ENCODE measurements at places on chromosomes 6 and 20.

DNA sequence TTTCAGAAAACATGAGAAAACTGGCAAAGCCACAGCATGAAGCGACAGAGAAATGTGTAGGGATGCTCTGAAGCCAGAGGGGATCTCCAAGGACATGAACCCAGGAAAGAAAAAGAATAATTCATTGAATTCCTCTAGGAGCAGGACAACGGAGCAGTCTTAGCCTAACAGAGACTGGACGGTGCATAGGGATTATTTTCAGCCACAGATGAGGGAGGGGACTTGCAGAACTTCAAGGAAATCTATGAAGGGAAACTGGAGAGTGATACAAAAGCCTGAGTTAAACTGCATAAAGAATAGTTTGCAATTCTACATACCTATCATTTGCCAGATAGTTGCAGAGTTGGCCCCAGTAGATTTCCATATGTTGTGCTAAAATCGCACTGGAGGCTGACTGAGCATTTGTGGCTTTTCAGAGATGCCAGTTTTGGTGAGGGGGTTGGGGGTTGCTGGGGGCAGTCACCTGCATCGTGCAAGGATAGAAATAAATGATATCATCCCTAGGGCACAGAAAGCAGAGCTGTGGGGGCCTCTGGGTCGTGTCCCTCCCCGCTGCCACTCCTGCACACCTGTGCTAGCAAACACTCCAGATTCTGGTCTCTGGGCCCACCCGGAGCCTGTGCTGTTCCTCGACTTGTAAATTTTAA, 443.2 kb upstream of the JARID2 start:
- no peak for DNase-seq

DNA sequence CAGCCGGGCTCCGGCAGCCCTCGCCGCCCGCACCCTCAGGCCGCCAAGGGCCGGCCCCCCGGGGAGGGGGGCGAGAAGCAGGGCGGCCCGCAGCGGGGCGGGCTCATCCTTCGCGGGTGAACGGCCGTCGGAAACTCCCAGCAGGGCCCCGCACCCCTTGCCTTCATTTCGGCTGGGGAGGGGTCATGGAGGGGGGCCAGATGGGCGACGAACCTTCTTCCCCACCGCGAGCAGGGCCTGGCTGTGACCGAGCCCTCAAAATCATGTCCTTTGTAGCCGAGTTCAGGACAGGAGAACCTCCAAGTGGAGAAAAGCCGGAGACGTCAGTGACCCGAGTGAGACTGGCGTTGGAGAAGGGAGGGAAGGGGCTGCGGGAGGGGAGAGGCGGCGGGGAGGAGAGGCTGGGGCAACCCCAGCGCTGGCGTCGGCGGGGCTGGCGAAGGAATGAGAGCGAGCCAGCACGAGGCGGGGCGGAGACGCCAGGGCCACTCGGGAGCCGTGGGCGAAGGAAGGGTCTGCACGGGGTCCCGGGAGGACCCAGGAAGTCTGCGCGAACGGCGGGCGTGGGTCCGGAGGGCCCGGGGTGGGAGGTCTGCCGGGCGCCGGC, 571 bp upstream of the FOXC1 start:
- no peak for DNase-seq

DNA sequence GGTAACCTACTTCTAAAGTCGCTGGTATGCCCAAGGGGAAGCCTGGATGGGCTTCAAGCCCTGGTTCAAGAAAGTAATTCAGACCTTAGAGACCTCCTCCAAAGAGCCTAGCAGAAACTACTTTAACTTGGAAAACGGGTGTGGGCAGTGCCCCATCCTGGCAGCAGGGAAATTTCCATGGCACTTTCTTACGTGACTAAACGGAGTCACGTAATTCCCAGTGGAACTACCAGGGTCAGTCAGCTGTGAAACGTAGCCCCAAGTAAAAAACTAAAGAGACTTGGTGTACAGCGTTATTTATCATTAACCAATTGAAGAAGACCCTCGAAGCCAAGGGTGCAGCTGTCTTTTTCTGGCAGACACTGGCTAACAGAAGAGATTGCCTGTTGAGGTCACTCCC, 114.0 kb downstream of the RCAN2 start:
- no peak for DNase-seq

GRCh38 chr6:42179945-42180313, 6.8 kb downstream of the GUCA1A start:
- no peak for DNase-seq

DNA sequence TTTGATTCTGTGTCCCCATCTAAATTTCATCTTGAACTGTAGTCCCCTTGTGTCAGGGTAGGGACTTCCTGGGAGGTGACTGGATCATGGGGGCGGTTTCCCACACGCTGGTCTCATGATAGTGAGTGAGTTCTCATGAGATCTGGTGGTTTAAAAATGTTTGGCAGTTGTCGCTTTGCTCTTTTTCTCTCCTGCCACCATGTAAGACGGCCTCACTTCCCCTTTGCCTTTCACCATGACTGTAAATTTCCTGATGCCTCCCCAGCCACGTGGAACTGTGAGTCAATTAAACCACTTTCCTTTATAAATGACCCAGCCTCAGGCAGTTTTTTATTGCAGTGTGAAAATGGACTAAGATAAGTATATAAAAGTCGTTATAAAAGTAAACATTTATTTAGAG, 80.5 kb upstream of the SGK1 start:
- peak; percentile 10 for DNase-seq

DNA sequence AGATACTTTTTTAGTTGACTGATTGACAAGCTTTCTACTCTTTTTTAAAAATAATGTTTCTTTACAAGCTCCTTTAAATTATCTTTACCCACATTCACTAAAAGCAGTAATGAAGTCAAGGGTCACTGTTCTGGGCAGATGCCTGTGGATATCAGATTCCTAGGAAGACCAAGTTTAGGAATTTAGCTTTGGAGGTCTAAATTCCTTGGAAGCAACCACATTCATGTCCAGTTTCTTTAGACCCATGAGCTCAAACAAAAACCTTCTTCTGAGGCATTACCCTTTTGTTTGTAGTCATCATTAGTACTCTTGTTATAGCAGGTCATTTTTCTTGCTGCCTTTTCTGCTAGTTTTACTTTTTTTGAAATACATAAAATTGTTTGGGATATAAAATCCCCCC, 462.9 kb upstream of the JAG1 start:
- DNase-seq = no peak

DNA sequence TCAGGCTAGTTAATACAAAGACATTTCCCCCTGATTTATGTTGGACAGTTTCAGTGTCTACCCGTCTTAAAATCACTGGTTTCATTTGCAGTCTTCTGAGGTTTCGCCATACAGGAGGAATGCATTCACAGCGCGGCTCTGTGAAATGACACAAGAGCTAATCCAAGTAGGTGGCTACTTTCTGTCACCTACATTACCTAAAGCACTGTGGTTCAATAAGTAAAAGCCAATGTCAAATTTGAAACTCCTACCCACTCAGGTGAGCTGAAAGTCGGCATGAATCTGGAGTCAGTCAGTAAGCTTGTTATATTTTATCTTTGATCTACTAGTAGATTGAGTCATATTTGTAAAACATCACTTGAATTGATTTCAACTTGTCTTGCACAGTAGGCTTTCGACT, 370.8 kb downstream of the LAMA2 start:
- no peak for DNase-seq

GRCh38 chr6:84346372-84346771, 118.9 kb upstream of the CEP162 start:
- peak; percentile 2 for DNase-seq

GRCh38 chr6:68911334-68911733, 276.3 kb downstream of the ADGRB3 start:
- no peak for DNase-seq

GRCh38 chr6:23663652-23664051, 462.4 kb upstream of the NRSN1 start:
- peak; percentile 2 for DNase-seq

DNA sequence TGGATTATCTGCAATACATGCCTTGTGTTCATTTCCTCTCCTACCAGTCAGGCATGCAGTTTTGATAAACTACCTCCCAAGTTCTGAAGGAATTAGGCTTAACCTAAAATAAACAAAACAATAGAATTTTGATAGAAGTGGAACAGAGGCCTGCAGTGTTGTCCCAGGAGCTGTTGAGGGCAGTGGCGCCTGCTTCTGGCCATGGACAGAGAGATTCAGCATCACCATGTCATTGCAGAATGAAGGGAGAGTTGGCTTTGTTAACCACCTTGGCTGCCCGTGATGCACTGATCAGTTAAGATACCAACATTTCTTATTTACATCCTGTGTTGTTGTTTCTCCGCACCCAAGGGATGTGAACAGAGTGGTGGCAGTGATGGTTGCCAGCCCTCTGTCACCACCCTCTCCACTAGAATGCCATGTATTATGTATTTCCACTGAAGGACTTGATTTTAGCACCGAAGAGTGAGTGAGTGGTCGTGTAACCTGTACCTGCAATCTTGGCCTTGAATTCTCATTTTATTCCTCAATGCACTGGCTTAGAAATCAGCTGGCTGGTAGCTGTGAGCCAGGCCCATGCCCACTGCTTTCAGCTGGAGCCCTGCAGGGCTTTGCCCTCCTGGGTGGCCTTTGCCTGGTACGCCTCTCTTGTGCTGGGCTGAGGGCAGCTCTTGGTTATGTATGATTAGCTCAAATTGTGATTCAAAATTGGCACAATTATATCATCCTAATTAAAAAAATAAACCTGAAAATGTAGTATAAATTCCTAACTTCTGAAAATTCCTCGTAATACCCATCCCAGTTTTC, 56.5 kb downstream of the SHLD1 start:
- no peak for DNase-seq

DNA sequence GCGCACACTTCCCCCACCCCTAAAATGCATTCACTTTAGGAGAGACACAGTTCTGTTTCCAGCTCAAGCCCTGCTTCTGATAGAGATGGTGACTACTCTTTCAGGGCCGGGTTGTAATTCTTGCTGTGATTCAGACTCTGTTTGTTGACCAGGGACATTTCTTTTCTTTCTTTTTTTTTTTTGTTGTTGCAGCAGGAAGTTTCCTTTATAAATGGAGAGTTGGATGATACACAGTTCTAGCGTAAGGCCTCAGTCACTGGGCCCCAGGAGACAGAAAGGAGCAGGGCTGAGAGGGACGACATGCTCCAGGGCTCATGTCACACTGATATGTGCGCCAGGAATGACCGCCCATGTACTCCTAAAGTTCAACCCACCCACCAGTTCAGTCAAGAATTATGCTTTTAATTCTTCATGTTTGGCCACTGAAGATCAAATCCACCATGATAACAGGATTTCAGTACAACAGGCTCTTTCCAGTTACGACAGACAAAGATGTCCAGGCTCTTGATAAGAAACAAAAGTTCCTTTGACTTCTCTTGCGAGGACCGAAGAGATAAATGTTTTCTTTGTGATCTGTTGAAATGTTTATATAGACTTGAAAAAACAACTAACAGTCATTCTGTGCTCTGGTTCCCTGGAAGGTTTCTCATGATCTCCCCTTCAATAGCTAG, 142.5 kb downstream of the CD164 start:
- no peak for DNase-seq

DNA sequence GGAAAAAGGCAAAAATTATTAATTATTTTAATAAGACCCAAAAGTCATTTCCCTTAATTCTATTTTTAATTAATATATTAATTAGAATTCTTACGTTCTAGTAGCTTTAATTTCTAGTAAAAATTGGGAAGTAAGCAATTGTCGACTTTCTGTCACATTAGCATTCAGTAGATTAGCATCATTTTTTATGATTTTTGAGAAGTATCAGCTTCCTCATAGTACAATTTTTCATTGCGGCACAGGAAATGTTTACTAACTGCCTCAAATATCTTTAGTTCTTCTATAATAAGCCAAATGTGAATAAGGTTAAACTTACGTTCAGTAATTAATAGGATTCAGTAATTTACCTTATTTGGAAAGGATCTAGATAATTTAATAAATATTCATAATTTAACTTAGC, 687.4 kb downstream of the EPM2A start:
- peak; percentile 30 for DNase-seq

DNA sequence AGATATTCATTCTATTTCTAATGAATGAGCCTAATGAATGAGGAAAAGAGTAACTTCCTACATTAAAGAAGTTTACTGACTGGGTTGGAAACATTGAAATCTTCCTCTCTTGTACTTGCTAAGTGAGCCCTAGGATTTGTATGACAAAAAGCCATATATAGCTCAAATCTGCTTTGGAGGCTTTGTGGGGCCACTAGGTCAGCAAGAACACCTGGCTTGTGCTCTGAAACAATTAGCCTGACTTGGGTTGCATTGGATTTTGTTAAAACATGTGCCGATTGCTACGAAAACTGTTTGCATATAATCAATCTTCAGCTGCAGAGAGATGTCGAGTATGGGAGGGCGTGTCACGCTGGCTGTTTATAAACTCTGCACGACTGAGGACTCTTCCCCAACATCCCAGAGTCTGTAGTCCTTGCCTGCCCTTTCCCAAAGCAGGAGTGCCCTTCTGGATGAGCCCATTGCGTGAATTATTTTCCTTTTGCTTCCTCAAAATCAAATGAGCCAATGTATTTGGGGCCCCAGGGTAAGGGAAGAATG, 684.8 kb downstream of the DHX35 start:
- DNase-seq = no peak

- DNase-seq = no peak
Observed at GRCh38 chr6:19465256-19465655, 371.9 kb upstream of the ID4 start.

- DNase-seq = peak; percentile 89
Observed at GRCh38 chr6:33410711-33411631, at the start of gene PHF1. Gene PHF1 (plus strand): TSS chr6:33411014. CDS start chr6:33412264, 1,250 bp downstream.

GRCh38 chr20:51667002-51667408, 101.2 kb downstream of the ATP9A start:
- DNase-seq = no peak

GRCh38 chr20:50014570-50015562, 32.1 kb downstream of the SNAI1 start:
- no peak for DNase-seq

DNA sequence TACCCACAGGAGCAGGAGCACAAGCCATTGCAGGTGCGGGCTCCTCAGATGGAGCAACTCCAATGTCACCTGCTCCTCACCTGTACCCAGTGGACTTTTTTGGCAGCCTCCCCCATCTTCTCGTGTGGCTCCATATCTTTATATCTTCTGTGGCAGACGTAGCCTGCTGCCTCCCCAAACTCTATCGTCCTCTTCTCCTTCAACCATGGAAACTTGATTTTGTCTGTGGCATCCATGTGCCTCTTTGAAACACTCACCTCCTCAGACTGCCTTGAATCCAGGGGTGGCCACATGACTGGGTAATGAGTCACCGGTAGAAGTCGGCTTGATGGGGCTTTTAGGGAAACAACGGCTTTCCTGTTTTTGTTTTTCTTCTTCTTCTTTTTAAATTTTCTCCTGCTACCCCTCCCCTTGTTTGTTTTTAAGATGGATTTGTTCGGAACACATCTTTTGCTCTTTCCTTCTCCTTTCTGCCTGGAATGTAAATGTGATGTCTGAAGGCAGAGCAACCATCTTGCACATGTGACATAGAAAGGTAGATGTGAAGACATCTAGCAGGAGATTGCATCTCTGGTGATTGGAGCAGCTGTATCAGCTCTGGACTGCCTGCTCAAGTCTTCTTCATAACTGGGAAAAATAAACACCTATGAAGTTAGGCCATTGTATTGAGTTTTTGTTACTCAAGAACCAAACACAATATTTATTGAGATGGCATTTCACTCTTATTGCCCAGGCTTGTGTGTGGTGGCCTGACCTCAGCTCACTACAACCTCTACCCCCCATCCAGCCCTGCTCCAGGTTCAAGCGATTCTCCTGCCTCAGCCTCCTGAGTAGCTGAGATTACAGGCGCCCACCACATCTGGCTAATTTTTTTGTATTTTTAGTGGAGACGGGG, 69.9 kb upstream of the DDR1 start:
- peak; percentile 41 for DNase-seq

Data from hematopoietic multipotent progenitor cell treated with erythropoietin and hydrocortisone succinate and interleukin-3 and kit ligand, for 6 days (in vitro differentiated cells).